NCI-H1930 (cell line): ENCODE measurements at places on chromosomes 7 and 10.

GRCh38 chr10:108275895-108276685 lies 1111.6 kb upstream of the SORCS1 start:
- no peak for DNase-seq

GRCh38 chr10:125878957-125879835 lies 1.9 kb downstream of the DHX32 start:
- DNase-seq, result no peak

GRCh38 chr10:44316187-44316921 lies 68.5 kb downstream of the CXCL12 start:
- DNase-seq, result no peak

GRCh38 chr10:108982159-108982558 lies 941.2 kb downstream of the XPNPEP1 start:
- DNase-seq, result no peak

- DNase-seq, result no peak
Measured at GRCh38 chr10:43667317-43667731, 18.6 kb upstream of the ZNF32 start.

DNA sequence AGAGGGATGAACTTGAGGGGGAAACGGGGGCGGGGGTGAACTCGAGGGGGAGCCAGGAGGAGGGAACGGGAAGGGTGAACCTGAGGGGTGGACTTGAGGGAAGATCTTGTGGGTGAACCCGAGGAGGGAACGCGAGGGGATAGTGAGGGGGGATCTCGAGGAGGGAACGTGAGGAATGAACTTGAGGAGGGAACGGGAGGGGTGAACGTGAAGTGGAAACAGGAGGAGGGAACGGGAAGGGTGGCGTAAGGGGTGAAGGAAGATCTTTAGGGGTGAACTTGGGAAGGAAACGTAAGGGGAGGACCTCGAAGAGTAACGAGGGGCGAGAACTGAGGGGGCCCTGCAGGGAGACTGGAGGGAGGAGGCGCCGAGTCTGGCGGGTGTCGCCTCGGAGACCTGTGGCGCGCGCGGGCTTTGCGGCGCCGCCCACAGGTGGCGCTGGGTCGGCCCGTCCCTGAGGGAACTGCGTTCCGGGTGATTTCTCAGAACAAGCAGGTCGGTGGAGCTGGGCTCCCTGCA lies 651 bp downstream of the MYO3A start:
- no peak for DNase-seq

GRCh38 chr7:73891178-73891885 lies 30.4 kb downstream of the TMEM270 start:
- no peak for DNase-seq

DNA sequence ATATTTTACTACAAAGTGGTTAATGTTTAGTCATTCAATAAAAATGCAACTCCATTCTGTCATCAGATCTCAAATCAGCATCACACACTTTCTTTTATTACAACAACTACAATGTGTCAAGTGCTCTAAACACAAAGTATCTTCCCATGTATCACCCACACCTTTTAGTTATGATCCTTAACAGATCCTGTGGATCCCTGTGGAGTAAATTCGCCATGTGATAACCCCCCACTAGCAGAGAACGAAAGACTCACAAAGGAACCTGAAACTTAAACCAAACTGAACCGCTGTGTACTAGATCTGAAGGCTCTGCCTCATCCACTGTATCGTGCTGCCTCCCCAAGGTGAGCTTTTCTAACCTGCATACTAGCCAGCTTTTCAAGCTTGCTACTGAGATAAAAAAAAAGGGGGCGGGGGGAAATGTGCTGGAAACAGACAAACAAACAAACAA lies 1.7 kb downstream of the DPY19L1 start:
- DNase-seq, result no peak

DNA sequence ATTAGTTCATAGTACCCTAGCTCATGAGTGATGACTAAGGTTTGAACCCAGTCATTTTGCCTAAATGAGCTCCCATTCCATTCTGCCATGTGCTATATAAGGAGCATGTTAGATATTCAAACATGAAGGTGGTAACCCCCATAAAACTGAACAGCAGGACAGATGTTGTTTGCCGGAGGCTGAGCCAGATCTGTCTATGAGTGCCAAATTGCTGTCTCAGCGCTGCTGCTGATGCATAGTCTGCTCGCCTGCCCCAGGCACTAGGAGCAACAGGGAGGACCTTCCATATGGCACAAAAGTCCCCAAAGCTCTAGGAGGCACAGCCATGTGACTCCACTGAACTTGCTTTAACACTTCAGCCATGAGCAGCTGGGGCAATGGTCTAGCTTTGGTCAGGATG lies 466.0 kb upstream of the GHITM start:
- DNase-seq, result no peak

DNA sequence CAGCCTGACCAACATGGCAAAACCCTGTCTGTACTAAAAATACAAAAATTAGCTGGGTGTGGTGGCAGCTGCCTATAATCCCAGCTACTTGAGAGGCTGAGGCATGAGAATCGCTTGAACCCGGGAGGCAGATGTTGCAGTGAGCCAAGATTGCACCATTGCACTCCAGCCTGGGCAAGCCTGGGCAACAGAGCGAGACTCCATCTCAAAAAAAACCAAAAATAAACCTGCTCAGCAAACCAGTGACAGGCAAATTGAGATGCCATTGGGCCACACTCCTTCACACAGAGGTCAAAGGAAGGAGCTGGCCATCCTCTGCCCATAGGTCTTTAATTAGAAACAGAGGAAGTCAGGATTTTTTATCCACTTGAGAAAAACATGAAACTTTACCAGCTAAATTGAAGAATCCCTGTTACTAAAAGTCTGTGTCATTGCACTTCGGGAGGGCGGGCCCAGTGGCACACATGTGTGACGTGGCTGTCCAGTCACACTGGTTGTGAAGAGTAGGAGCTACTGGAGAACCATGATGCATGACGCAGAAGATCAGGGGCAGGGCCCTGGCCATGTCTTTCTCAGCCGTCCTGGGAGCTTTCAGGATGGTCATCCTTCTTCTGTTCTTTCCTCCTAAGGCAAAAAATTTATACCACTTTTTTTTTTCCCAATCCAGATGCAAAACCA lies 118.3 kb upstream of the ZNF438 start:
- no peak for DNase-seq

- no peak for DNase-seq
Measured at GRCh38 chr10:48194830-48195229, 79.7 kb downstream of the FRMPD2 start.

- no peak for DNase-seq
Measured at GRCh38 chr10:43044448-43044921, 32.4 kb upstream of the RET start.

GRCh38 chr10:16527452-16527851 lies 5.8 kb upstream of the C1QL3 start:
- no peak for DNase-seq

GRCh38 chr7:136086712-136087111 lies 109.6 kb upstream of the MTPN start:
- no peak for DNase-seq

GRCh38 chr7:143199040-143199439 lies 15.8 kb downstream of the TAS2R39 start:
- no peak for DNase-seq
